Activated CD8-positive, alpha-beta memory T cell treated with anti-CD3 and anti-CD28 coated beads for 48 hours (primary cell): ENCODE measurements at places on chromosomes 7 and 10.

DNA sequence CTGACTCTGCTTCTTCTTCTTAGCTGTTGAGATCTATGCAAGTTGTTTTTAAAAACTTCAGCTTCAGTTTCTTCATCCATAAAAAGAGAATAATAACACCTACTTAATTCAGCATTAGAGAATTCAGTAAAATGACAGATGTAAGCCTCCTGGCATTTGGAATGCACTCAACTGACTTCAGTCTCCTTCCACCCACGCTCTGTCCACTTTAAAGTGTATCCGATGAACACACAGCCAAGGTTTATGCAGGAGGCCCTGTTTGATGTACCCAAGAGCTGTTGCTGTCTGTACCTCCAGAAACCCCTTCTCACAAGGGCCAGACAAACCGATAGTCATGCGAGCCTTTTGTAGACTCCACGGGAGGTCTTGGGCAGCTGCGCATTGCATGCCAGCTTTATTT is 27.1 kb upstream of the SLC35B4 start:
- no peak for DNase-seq

DNA sequence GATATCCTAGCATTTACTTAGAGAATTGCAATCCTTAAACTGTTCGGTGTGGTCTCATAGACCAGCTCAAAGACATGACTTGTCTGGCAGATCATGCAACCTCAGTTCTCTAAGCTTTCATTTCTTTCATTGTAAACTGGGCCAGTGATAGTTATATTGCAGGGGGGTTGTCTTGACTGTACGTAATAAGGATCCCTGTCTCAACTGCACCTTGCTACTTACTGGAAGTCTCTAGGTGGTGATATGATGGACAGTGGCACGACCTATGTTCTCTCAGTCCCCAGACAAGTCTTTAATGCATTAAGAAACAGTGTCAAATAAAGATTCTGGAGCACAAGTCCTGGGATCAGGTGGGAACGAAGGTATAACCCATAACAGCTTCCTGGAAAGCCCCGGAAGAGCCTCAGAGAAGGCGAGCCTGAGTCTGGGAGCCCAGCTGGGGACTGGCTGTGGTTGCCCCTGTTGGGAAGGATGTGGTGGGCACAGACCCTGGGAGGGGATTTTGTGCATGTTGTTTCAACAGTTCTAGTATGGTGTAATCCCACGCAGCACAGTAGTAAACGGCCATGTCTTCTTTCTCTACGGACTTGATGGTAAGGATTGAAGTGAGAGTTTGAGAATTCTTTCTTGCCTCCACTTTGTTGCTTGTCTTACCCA is 26.0 kb upstream of the TARP start:
- no peak for DNase-seq

DNA sequence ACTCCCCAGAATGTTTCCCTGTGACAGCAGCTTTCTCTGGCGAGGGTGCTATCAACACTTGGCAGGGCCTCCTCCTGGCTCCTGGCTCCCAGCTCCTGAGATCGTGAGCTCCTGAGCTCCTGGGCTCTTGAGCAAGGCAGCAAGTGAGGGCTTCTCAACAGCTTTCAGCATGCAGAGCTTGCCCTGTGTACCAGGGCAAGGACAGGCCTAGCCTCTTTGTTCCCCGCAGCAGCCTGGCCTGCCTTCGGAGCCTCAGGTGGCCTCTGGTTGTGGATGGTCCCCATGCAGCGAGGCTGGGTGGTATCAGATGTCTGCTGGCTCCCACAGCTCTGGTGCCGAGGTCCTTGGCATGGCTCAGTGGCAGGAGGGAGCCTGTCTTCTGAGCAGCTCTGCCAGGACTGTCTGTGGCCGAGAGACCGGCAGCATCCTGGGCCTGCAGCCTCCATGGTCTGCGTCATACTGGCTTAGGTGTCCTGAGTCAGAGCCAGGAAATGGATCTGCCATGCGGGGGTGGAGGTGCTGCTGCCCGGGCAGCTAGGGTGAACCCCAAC is 44.2 kb downstream of the ZMIZ1 start:
- DNase-seq, result no peak

DNA sequence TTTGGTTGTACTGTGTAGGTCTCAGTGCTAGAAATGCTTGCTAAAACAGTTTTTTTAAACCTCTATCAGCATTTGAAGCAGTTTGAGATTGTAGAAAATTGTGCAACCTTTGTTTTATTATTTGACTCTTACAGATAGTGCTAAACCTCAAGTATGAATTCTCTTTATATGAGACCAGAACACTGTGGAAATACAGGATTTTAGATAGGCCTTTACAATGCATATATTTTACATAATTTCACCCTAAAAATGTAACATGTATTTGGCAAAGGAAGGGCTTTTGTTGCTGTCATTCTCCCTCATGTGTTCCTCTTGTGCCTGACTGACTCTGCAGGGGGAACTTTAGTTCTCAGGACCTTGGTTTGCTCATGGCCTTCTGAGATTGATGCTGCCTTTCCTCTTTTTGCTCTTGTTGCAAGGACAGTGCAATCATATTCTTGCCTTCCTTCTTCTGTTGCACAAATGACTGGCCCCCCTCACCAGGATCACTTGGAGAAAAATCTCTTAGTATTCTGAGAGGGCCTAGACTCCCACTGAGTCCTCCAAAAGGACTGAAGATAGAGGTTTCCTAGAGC is 188.7 kb downstream of the PPP1R9A start:
- DNase-seq, result no peak

- DNase-seq, result no peak
Measured at GRCh38 chr10:22704942-22705341, 9.4 kb downstream of the PIP4K2A start.

DNA sequence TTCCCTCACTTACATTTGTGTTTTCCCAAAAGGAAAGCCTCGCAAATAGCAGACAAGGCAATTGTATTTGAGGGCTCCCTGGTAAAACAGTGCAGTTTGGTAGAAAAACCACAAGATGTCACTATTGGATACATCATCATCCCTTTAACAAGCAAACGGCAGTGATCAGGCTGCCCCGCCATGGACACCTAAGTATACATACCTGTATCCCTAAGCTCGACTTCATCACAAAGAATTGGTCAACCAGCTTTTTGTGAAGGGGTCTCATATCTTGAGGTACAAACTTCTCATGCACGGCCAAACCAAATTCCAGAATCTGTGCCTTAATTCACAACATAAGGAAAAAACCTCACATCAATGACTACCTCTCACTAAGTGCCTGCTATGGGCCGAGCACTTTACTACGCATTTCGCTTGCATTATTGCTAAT is 179.5 kb upstream of the IMMP2L start:
- no peak for DNase-seq

- no peak for DNase-seq
Measured at GRCh38 chr7:29352041-29352440, 157.5 kb downstream of the CHN2 start.

GRCh38 chr7:1064581-1064980 is 20.2 kb downstream of the GPR146 start:
- no peak for DNase-seq

- no peak for DNase-seq
Measured at GRCh38 chr7:77461246-77461645, 45.1 kb upstream of the GSAP start.

DNA sequence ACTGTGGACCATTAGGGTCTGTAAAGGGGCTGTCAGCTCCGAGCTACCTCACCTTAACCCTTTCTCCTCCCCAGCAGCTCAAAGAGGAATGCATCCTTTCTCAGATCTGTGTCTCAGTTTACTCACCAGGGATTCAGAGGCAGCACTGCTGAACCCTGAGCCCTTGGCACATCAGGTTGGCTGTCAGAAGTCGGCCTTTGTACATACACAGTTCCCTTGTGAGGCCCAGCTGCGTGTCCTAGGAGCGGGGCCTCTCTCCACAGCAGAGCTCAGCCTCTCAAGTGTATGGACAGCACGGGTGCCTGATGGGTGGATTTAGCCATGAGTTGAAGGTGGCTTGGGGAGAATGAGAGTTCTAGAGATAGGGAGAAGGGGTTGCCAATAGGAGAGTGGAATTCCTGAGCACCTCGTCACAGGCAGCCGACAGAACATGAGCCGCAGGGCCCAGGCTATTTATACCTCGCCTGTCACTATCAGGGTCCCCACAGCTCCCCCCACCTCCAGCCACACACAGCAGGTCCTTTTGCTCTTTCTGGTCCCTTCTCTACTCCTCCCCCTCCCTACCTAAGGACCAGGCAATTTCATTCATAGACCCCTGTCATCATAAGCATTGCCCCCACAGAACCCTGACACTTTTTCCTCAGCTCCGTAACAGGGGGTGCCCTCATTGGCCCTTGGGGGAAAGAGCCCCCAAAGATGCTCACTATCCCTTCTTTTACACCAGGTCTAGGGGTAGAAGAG is 2.1 kb upstream of the FLNC start:
- DNase-seq, result no peak

GRCh38 chr10:28139138-28139537 is 140.3 kb upstream of the ODAD2 start:
- no peak for DNase-seq

GRCh38 chr7:18290223-18290622 is 205.3 kb upstream of the HDAC9 start:
- no peak for DNase-seq

DNA sequence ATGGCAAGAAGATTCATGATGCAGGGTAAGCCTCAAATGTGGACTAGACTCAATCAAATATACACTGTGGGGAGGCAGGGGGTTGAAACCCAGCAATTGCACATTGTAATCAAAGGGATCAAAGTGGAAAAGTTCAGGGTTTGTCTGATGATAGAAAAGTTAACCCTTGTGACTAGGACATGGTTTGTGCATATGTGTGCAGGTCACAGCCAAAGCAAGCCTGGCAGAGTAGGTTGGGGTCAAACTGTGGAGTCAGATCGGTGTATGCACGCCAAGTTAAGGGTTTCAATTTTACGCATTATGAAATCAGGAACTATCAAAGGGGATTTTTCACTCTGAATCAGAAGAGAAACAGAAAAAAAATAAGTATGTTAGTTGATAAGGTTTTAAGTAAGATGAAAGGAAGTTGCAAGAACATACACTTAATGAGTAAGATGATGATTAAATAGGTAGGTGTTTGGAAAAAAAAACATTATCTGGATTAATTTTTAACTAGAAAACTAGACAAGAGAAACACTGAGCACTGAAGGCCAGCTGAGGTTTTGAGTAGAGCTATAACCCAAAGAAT is 188.3 kb downstream of the DGKB start:
- DNase-seq, result no peak

DNA sequence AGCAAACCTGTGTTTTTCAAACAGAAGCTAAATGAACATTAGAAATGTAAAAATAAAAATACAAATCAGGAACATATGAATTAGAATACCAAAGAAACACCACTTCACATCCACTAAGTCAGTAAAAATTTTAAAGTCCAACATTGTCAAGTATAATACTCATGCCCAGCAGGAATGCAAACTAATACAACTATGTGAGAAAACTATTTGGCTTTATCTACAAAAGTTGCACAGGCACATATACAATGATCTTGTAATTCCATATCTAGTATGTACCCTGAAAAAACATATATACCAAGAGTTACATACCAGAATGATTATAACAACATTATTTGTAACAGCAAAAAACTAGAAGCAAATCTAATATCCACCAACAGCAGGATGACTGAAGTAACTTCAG is 91.1 kb downstream of the RNF32 start:
- DNase-seq, result no peak

- DNase-seq, result no peak
Measured at GRCh38 chr7:130099331-130099730, 29.0 kb downstream of the KLHDC10 start.

DNA sequence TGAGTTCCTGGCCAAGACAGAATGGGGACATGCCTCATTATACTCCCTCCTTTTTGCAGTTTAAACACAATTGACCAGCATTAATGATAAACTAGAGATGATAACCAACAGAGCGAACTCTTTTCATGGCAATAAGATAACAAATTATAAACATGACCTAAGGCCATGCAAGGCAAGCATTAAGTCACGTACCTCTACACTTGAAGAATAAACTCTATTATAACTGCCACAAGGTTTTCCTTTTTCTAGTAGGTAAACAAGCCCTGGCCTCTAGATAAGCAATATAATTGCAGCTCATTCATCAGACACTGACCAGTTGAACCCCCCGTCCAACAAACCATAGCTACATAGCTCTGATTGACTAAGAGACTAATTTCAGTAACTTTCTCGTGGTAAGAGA is 767.0 kb downstream of the GRM8 start:
- DNase-seq, result no peak

GRCh38 chr10:69802424-69803161 is 887 bp downstream of the COL13A1 start:
- DNase-seq, result no peak

- DNase-seq, result no peak
Measured at GRCh38 chr7:89966067-89966664, 188.1 kb upstream of the STEAP1 start.

- no peak for DNase-seq
Measured at GRCh38 chr7:141386881-141387280, 164.3 kb upstream of the AGK start.

DNA sequence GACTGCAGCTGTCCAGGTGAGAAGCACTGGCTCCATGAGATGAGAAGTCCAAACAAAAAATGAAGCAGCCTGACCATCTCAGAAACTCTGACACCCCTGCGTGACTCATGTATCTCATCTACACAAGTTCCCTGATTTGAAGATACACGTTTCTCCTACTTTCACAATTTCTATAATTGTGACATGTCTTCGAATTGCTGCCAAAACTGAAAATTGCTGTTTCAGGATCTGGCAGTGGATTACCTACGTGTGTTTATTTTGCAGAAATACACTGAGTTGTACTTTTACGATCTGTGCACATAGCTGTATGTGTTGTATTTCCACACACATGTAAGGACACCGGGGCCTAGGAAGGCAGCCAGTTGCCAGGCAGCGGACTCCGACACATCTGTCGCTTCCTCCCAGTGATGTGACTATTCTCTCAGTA is 53.2 kb downstream of the LARP4B start:
- no peak for DNase-seq

DNA sequence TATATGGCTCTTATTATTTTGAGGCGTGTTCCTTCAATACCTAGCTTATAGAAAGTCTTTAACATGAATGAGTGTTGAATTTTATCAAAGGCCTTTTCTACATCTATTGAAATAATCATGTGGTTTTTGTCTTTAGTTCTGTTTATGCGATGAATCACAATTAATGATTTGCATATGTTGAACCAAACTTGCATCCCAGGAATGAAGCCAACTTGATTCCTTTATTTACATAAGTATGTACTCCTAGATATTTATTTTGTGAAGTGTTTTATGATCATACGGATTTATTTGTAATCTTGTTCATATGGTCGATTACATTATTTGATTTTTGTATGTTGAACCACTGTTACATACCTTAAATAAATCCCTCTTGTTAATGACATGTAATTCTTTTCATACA is 244.3 kb upstream of the KCND2 start:
- DNase-seq, result no peak
